Thoracic aorta (tissue), 2 donors: ENCODE measurements at places on chromosomes 7 and 10.

DNA sequence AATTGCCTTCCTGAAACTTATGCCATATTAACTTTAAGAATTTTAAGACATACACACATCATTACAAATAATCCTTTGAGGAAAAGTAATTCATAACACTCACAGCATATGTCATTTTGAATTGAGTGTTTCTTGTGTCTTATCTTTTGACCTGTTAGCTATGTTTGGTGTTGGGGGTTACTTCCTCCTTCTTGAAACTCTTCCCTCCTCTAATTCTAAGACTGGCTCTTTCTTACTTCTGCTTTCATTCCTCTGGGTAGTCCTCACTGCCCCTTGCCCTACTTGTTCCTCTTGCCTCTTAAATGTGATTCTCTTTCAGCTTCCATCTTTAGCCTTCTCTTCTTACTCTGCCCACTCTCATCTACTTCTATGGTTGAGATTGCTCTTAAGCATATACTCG lies 28.3 kb upstream of the PIP4K2A start:
- H3K4me1 ChIP-seq: peaks cover 6% of the 10 kb centered on the region
- no peak for DNase-seq
- no peak overlapping the region for H3K4me3 ChIP-seq
- H3K27me3 ChIP-seq: no peaks in the 10 kb centered on the region

GRCh38 chr10:16545116-16545736 lies 23.5 kb upstream of the C1QL3 start:
- H3K4me3 ChIP-seq: peak overlapping the region; percentile 24
- H3K4me1 ChIP-seq: peaks cover 17% of the 10 kb centered on the region
- H3K36me3 ChIP-seq: no peaks in the 10 kb centered on the region
- H3K27ac ChIP-seq: no peak overlapping the region

GRCh38 chr10:60139798-60140566 lies 233.6 kb upstream of the CCDC6 start:
- no peak overlapping the region for H3K4me3 ChIP-seq
- no peak for DNase-seq

DNA sequence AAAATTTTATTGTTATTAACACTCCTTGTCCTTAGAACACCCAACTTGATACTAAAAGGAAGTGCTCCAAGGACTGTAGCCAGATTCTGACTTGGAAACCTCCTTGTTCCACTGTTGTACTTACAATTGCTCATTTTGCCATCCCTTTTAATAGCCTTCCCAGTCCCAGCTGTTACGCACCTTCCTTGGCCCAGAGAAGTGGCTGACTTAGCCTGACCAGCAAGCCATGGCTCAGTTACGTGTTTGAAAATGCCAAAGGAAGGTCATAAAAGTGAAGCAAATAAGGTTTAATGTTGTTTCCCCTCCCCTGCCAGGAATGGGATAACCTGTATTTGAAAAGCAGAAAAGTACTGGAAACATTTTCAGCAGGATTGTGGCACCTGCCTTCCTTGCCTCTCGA lies 3.7 kb upstream of the ANKRD1 start:
- H3K4me3 ChIP-seq: no peak overlapping the region
- no peaks in the 10 kb centered on the region for H3K36me3 ChIP-seq
- no peak for DNase-seq

- H3K27me3 ChIP-seq: no peaks in the 10 kb centered on the region
- no peak overlapping the region for H3K4me3 ChIP-seq
- no peaks in the 10 kb centered on the region for H3K36me3 ChIP-seq
- H3K27ac ChIP-seq: no peak overlapping the region
- no peaks in the 10 kb centered on the region for H3K4me1 ChIP-seq
- no peak for DNase-seq
Measured at GRCh38 chr7:33762911-33763306, 142.4 kb upstream of the BMPER start.

GRCh38 chr10:48579251-48579960 lies 25.5 kb downstream of the ARHGAP22 start:
- peaks cover 8% of the 10 kb centered on the region for H3K4me1 ChIP-seq
- no peak for DNase-seq
- no peak overlapping the region for H3K4me3 ChIP-seq
- no peak overlapping the region for H3K27ac ChIP-seq
- H3K27me3 ChIP-seq: no peaks in the 10 kb centered on the region

GRCh38 chr7:156022483-156023459 lies 210.5 kb upstream of the SHH start:
- no peak overlapping the region for H3K27ac ChIP-seq
- H3K4me1 ChIP-seq: no peaks in the 10 kb centered on the region
- DNase-seq: no peak
- no peaks in the 10 kb centered on the region for H3K36me3 ChIP-seq
- H3K27me3 ChIP-seq: no peaks in the 10 kb centered on the region
- H3K4me3 ChIP-seq: no peak overlapping the region

GRCh38 chr10:33594475-33594874 lies 260.0 kb upstream of the NRP1 start:
- no peaks in the 10 kb centered on the region for H3K4me1 ChIP-seq
- H3K36me3 ChIP-seq: no peaks in the 10 kb centered on the region

GRCh38 chr10:30439931-30440330 lies 5.9 kb downstream of the MAP3K8 start:
- no peak overlapping the region for H3K27ac ChIP-seq
- peaks cover 20% of the 10 kb centered on the region for H3K36me3 ChIP-seq
- peaks cover 60% of the 10 kb centered on the region for H3K4me1 ChIP-seq
- no peaks in the 10 kb centered on the region for H3K27me3 ChIP-seq
- no peak for DNase-seq
- peak overlapping the region; percentile 28 for H3K4me3 ChIP-seq

DNA sequence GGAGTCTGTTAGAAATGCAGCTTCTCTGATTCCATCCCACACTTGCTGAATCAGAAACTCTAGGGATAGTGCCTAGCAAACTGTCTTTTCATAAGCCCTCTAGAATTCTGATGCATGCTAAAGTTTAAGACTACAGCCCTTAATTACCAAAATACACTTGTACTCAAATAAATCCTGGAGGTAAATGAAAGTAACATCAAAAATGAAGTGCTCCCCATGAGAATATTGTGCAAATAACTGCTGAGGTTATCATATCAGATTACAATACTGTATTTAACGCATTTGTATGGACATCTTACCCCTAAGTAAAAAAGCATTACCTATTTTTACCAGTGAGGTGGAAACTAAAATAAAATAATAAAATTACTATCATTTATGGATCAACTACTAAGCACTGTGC lies 104.7 kb downstream of the CHCHD3 start:
- no peak overlapping the region for H3K27ac ChIP-seq
- H3K27me3 ChIP-seq: no peaks in the 10 kb centered on the region
- no peak overlapping the region for H3K4me3 ChIP-seq
- no peaks in the 10 kb centered on the region for H3K36me3 ChIP-seq

- peaks cover 8% of the 10 kb centered on the region for H3K4me1 ChIP-seq
- no peaks in the 10 kb centered on the region for H3K36me3 ChIP-seq
- H3K27me3 ChIP-seq: no peaks in the 10 kb centered on the region
- H3K27ac ChIP-seq: no peak overlapping the region
- DNase-seq: no peak
Measured at GRCh38 chr10:118373786-118374185, 31.7 kb upstream of the FAM204A start.

DNA sequence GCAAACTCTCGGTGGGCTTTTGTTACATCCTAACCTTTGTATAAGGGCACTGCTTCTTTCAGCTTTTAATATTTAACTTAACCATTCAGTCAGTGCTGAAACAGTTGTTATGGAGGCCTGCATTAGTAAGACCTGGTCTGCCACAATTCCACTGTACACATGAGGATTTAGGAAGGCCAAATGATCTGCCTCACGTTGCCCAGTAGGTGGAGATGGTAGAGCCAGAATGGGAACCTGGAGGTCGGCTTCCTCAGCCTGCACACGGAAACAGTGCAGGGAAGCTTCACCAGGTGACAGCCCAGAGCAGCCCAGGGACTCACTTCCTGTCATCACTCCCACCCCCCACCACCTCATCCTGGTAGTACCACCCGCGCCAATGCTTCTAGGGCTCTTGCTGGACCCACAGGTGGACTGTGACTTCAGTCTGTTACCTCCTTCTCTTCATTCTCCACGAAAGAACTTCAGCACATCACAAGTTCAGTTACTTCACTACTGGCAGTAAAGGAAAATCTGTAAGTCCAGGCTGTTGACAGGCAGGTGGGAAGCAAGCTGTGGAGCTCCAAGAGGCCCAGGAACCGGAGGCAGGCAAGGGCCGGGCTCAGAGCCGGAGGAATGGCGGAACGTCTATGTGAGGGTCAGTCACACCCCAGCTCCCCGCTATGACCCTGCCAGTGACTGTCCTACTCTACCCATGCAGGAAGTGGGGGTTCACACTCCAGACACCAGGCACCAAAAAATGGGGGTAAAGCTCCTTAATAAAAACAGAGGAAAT lies 480.3 kb upstream of the C7orf33 start:
- H3K4me1 ChIP-seq: no peaks in the 10 kb centered on the region
- DNase-seq: no peak
- no peaks in the 10 kb centered on the region for H3K27me3 ChIP-seq
- H3K27ac ChIP-seq: no peak overlapping the region

- no peaks in the 10 kb centered on the region for H3K36me3 ChIP-seq
- no peak overlapping the region for H3K27ac ChIP-seq
- no peaks in the 10 kb centered on the region for H3K27me3 ChIP-seq
- H3K4me1 ChIP-seq: no peaks in the 10 kb centered on the region
Measured at GRCh38 chr7:123637203-123637602, 18.5 kb upstream of the LMOD2 start.

DNA sequence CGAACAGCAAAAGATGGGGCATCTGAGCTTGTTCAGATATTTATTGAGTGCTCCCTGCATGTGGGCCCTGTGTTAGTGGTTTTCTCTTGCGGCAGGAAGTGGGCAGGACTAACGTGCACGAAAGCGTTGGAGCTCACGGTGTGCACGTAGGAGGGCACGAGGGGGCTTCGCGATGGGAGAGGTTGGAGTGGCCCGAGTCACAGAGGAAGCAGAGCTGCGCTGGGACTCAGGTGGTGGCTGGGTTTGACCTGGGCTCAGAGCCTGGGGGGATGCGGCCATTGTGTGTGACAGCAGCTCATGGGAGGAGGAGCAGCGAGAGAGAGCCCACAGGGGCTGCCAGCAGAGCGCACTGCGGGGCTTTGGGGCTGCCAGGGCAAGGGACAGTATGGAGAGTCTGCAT lies 7.7 kb downstream of the ZSCAN25 start:
- peaks cover 85% of the 10 kb centered on the region for H3K36me3 ChIP-seq
- H3K27ac ChIP-seq: no peak overlapping the region
- no peaks in the 10 kb centered on the region for H3K4me1 ChIP-seq
- no peaks in the 10 kb centered on the region for H3K27me3 ChIP-seq
- DNase-seq: no peak

DNA sequence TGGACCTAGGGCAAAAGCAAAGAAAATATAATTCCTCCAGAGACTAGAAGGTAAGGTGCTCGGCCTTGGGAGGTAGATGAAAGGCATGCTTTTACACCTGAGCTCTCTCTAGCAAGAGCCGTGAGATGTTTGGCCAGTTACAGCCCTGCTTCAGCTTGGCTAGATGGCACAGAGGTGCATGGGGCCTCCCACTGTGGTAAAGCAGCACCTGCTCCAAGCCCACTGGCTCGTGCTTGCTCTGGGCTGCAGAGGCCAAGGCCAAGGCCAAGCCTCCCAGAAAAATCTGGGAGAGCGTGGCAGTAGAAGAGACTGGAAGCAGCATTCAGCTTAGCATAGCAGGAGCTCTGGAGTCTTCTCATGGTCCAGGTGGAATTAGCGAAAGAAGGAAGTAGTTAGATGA lies 31.0 kb upstream of the OPALIN start:
- no peak overlapping the region for H3K4me3 ChIP-seq
- H3K36me3 ChIP-seq: no peaks in the 10 kb centered on the region
- no peaks in the 10 kb centered on the region for H3K27me3 ChIP-seq
- no peak for DNase-seq
- no peak overlapping the region for H3K27ac ChIP-seq

GRCh38 chr7:3697472-3697871 lies 396.4 kb downstream of the SDK1 start:
- H3K4me3 ChIP-seq: no peak overlapping the region
- H3K36me3 ChIP-seq: no peaks in the 10 kb centered on the region
- DNase-seq: no peak
- no peaks in the 10 kb centered on the region for H3K27me3 ChIP-seq
- no peaks in the 10 kb centered on the region for H3K4me1 ChIP-seq

GRCh38 chr7:129098409-129099084 lies 43.6 kb upstream of the TNPO3 start:
- no peaks in the 10 kb centered on the region for H3K4me1 ChIP-seq
- no peaks in the 10 kb centered on the region for H3K36me3 ChIP-seq
- no peak for DNase-seq
- no peak overlapping the region for H3K27ac ChIP-seq
- H3K4me3 ChIP-seq: no peak overlapping the region

DNA sequence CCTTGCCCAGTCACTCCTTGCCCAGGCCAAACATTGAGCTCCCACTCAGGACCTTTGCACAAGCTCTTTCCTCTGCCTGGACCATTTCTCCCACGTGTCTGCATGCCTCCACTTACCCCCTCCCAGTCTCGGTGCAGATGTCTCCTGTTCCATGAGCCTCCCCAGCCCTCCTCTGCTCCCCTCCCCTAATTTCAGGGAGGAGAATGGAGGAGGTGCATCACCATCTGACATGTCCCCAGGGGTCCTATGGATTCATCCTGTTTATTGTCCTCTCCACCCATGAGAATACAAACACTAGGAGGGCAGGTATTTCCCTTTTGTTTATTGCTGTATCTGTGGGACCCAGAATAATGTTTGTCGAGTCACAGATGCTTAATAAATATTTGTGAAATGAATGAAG lies 8.6 kb upstream of the GRID2IP start:
- no peaks in the 10 kb centered on the region for H3K36me3 ChIP-seq
- no peaks in the 10 kb centered on the region for H3K27me3 ChIP-seq
- H3K4me1 ChIP-seq: peaks cover 12% of the 10 kb centered on the region
- H3K27ac ChIP-seq: no peak overlapping the region
- no peak for DNase-seq

DNA sequence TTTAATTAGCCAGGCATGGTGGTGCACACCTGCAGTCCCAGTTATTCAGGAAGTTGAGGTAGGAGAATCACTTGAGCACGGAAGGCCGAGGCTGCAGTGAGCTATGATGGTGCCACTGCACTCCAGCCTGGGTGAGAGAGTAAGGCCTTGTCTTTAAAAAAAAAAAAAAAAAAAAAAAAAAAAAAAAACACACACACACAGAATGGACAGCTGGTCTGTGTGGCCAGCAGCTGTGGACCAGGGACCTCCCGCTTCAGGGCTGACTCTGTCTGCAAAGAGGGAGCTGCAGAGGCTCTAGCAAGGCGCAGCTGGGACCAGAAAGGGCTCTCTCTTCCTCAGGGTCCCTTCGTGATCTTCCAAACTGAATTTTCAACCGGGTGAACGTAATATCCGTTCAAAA lies 53.6 kb upstream of the DNAAF5 start:
- H3K27me3 ChIP-seq: no peaks in the 10 kb centered on the region
- H3K36me3 ChIP-seq: no peaks in the 10 kb centered on the region
- DNase-seq: no peak
- no peak overlapping the region for H3K4me3 ChIP-seq
- H3K27ac ChIP-seq: no peak overlapping the region

- no peaks in the 10 kb centered on the region for H3K36me3 ChIP-seq
- no peak overlapping the region for H3K27ac ChIP-seq
- no peaks in the 10 kb centered on the region for H3K4me1 ChIP-seq
- DNase-seq: no peak
- no peaks in the 10 kb centered on the region for H3K27me3 ChIP-seq
Measured at GRCh38 chr10:21191512-21191911, 294.4 kb upstream of the NEBL start.
